Natural killer cell treated with Interleukin-12 subunit alpha and Interleukin-12 subunit beta and Interleukin-15 and Interleukin-18, amount 100 ng/mL, for 72 hours (primary cell): ENCODE measurements at places on chromosomes 7 and 10. TPM values are rescaled to one million over a fixed set of nuclear protein-coding genes. Genes with fewer than 3 reads are reported as not detected.

DNA sequence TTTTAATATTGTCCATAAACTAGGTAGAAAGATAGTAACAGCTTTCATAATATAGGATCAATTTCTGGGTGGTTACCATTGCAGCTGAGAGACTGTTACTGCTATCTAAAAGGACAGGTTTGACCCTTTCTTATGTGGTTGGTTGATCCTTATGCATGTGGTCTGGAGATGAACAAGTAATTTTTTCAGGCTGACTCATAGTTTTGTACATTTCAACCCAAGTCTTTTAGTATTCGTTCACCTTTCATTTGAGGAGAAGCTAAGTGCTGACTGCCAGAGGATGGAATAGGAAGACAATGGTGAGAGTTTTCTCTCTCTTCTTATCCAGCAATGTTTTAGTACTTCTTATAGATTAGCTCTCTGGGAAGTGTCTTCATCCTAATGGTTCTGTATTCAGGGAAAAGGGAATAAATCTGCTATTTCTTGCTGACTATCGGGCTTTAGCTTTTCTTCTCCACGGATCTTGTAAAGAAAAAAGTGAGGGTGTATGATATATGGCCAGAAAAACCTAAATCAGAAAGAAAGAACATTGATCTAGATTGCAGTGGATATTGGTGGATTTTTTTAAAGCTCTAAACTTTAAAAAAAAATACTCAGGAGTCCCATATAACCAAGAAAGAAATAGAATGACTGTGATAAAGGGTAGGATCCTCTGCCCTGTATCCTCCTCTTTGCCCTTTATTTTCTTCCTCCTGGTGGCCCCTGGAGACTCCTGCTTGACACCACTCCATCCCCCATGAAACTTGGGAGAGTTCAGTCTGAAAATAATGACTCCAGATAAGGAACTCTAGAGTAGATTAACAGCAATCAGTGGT lies 88.0 kb downstream of the CPED1 start:
- no peak for DNase-seq

TACR2 gene
- not detected for total RNA-seq

OPN4 gene
- total RNA-seq = not detected

DNA sequence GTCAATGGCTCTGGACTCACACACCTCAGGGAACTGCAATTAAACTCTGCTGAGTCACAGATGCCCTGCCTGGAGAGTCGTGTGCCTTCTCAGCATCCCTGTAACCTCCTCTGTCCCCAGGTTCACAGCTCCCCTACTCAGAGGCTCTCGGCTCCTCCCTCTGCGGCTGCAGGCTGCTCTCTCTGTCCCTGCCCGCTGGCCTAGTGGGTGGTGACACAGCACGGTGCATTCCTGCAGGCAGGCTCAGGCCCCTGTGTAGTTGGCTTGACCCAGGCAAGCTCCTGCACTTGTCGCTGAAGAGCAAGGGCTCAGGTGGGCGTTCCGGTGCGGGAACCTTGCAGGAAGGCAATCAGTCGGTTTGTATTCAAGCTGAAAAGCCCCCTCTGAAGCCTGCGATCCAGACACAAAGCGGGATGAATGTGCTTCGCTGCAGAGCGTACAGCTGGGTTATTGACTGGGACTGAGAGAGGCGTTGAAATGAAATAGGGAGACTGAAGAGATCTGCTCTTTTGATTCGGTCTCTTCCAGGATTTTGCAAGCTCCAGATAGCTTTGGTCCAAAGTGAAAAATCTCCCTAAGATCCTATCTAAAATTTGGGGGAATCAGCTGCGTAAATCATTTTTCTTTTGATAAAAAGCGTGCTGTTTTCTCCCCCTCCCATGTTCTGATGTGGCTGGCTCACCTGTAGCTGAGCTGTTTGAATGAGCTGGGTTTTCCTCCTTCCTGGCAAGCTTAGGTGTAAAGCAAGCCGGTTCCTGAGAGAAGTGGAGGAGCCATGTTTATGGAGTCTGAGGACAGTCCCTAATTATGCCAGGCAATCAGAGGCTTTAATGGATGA lies 208.7 kb upstream of the PHYHIPL start:
- no peak for DNase-seq

DNA sequence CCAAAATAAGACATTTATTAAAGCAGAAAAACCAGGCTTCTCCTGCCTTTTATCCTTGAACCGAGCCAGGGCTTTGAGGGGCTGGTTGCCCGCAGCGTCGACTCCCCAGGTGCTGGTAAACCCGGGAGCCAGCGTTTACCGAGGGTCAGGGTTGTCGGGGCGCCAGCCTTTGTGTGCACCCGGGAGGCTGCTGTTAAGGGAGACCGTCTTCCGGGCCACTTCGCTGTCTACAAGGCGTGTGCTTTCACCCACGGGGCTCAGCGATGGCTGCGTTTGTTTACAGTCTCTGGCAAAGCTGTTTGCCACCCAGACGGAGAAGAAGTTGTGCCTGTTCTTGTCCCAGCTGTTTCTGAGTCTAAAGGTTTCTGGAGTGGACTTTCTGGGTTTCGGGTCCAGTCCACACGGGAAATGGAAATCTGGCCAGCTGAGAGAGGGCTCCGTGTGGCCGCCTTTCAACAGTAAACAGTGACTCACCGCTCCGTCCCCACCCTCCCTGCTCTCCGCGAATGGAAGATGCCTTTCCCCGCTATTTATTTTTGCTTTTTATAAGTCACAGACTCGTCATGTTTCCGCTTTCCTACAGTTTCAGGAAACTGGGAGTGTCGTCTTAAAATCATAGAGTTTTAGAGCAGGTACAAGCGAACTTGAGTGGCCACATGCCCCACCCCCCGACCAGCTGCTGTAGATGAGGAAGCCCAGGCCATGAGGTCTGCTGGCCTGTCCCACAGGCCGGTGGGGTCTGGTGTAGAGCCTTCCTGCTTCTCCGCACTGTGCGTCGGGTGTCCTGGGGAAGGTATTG lies 2.2 kb downstream of the MAFK start:
- no peak for DNase-seq

DNA sequence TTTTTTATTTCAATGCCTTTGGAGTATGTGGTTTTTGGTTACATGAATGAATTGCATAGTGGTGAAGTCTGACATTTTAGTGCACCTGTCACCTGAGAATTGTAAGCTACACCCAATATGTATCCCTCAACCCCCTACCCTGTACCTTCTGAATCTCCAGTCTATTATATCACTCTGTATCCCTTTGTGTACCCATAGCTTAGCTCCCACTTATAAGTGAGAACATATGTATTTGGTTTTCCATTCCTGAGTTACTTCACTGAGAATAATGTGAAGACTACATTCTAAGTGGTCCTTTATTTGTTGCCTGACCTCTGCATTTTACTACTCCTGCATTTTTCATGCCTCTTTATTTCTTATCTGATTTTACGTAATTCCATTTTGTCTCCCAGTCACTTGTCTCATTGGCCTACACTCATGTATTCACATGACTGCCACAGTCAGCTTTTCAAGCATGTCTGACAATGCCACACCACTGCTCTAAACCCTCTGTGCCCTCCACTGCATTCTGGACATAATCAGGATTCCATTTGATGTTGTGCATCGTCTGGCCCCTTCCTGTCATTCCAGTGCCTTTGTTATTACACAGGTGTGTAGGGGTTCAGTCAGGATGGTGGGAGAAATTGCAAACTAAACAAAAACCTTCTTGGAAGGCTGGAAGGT lies 1325.5 kb downstream of the XPNPEP1 start:
- DNase-seq = no peak

- no peak for DNase-seq
These were observed 1011.2 kb upstream of the GHITM start for GRCh38 chr10:83127942-83128575.

DNA sequence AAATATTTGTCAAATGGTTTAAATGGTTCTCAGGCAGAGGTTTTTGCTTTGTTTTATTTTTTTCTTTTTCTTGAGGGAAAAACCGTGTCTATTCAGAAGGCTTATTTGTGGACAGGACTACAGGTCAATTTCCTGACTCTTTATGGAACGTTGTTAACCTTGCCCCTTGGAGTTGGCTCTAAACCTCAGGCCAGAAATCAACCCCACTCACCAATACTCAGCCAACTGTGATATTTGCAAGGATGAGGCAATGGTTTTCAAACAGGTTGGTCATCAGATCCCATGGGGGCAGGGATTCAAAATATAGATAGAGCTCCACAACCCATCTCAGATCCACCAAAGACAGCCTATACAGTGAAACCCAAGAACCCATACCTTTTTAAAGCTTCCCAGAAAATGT lies 10.2 kb downstream of the PDLIM1 start:
- DNase-seq = no peak

DNAJC12 gene
- total RNA-seq = 0.24 TPM

GRCh38 chr7:84490661-84491060 lies 296.1 kb upstream of the SEMA3A start:
- DNase-seq = no peak

- no peak for DNase-seq
These were observed 13.4 kb downstream of the HIP1 start for GRCh38 chr7:75725306-75725705.

- DNase-seq = no peak
These were observed 47.6 kb upstream of the AQP1 start for GRCh38 chr7:30864101-30864500.

GRCh38 chr7:94182721-94183120 lies 178.6 kb upstream of the BET1 start:
- DNase-seq = no peak

ZNF789 gene
- 15.3 TPM for total RNA-seq

GRCh38 chr10:128994598-128995143 lies 472.4 kb upstream of the MGMT start:
- no peak for DNase-seq

THSD7A gene
- not detected for total RNA-seq

PAPOLB gene
- not detected for total RNA-seq

GRCh38 chr10:98832738-98833137 lies 386.0 kb upstream of the HPS1 start:
- DNase-seq = no peak

TMEM130 gene
- total RNA-seq = not detected

SPAM1 gene
- not detected for total RNA-seq

CFAP69 gene
- total RNA-seq = 0.21 TPM

- DNase-seq = no peak
These were observed 18.8 kb downstream of the NUDT1 start for GRCh38 chr7:2260820-2261219.

CHAT gene
- not detected for total RNA-seq

- no peak for DNase-seq
These were observed 29.8 kb downstream of the STRA8 start for GRCh38 chr7:135263321-135263970.

CLEC2L gene
- not detected for total RNA-seq

DNA sequence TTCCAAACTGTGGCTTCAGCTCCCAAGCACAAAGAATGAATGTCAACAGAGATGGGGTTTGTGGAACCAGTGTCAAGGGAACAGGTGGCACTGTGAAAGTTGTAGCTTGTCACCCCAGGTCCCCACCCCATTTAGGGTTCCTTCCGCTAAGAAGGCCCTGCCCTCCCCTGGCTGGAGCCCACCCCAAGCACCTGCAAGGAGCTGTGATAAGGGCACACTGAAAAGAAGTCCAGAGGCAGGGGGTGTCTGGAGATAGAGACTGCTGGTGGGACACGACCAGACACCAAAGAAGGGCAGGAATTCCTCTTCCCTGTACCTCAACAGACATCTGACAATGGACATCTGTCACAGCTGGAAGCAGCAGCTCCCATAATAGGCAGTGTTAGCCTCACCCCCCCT lies 4.5 kb downstream of the GRID1 start:
- DNase-seq = no peak

DNA sequence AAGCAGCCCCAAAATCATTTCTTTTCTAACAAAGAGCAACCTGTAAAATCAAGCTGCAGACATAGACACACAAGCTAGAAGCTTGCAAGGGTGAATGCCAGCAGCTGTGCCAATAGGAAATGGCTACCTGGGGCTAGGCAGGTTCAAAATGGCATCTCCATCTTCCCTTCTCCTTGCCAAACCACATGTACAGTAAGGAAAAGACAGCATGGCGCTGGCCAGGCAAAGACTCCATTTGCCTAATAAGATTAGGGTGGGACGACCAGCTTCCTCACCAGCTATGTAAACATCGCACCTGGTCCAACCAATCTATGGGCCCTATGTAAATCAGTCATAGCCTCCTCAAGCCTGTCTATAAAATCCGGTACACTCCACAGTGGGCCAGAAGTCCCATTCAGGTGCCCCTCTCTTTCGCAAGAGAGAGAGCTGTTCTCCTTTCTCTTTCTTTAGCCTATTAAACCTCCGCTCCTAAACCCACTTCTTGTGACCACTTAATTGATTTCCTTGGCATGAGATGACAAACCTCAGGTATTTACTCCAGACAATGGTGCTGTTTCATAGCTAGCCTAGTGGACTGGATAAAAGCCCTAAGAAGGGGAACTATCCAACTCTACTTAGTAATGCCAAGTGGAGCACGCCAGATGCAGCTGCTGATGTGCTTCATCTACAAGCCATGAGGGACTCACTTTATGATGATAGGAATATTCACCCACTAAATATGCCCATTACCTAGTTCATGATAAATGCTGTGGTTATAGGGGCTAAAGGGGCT lies 44.1 kb downstream of the HTR7 start:
- no peak for DNase-seq

GRCh38 chr10:68106656-68107055 lies 2.6 kb upstream of the MYPN start:
- no peak for DNase-seq

GRCh38 chr10:62839590-62839989 lies 23.4 kb upstream of the EGR2 start:
- DNase-seq = no peak

DNA sequence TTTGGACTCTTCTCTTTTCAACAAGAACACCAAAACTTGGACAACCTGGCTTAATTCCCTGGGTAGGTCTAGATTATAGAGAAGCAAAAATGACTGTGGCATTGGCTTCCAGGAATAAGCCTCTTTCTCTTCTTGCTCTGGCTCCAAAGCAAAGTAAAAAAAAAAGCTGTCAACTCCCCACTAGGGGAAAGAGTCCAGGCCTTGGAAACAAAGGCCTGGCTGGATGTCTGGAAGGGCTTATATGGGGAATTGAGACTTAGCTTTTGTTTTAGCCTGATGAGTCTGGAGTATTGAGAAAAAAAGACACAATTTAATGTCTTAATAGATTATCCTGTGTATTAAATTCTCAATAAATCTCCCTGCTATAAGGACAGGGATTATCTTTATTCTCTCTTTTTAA lies 300.6 kb downstream of the SORCS3 start:
- no peak for DNase-seq

CUBN gene
- 1.6 TPM for total RNA-seq

GRCh38 chr10:68668972-68669371 lies 52.1 kb upstream of the CCAR1 start:
- DNase-seq = no peak

DNA sequence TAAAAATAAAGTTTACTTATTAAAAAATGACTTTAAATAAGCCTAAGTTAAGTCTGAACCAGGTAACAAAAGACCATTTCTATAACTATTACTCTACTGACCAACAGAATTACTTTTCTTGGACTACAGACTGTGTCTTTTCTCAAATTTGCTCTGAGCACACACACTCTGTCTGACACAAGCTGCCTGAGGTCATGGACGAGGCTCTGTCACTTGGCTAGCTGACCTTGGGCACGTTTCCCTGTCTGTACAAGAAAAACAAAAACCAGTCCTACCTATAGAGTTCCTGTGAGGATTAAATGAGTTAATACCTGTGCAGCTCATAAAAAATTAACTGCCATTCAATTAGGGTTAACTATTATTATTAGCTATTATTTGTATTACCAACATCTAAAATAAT lies 22.9 kb downstream of the ATE1 start:
- no peak for DNase-seq

GRCh38 chr10:28151636-28152035 lies 151.2 kb downstream of the MPP7 start:
- no peak for DNase-seq
